ENCODE measurements at places on chromosomes 1 and 21. TPM values are rescaled to one million over a fixed set of nuclear protein-coding genes. Genes with fewer than 3 reads are reported as not detected.

Gene BSND
- not detected for total RNA-seq

GRCh38 chr1:51504806-51505525 lies 14.1 kb downstream of the EPS15 start:
- peak overlapping the region; percentile 30 for H3K27ac ChIP-seq
- H3K27me3 ChIP-seq: no peaks in the 10 kb centered on the region
- peak overlapping the region; percentile 2 for H3K4me3 ChIP-seq
- H3K36me3 ChIP-seq: peaks cover 15% of the 10 kb centered on the region
- peaks cover 70% of the 10 kb centered on the region for H3K4me1 ChIP-seq
- DNase-seq: peak; percentile 55

GRCh38 chr21:45289655-45290515 lies 2.2 kb upstream of the POFUT2 start:
- peaks cover 7% of the 10 kb centered on the region for H3K36me3 ChIP-seq
- H3K27ac ChIP-seq: no peak overlapping the region
- peak; percentile 8 for DNase-seq
- H3K27me3 ChIP-seq: peaks cover 2% of the 10 kb centered on the region

GRCh38 chr1:100535264-100535663 lies 2.7 kb upstream of the GPR88 start:
- no peak overlapping the region for H3K27ac ChIP-seq
- H3K4me3 ChIP-seq: no peak overlapping the region
- H3K36me3 ChIP-seq: no peaks in the 10 kb centered on the region
- peaks cover 45% of the 10 kb centered on the region for H3K4me1 ChIP-seq
- DNase-seq: no peak

Gene RIIAD1
- not detected for total RNA-seq

Gene RGS2
- 6.4 TPM for total RNA-seq

Gene SLC1A7
- not detected for total RNA-seq

Gene CNKSR1
- 1.5 TPM for total RNA-seq

DNA sequence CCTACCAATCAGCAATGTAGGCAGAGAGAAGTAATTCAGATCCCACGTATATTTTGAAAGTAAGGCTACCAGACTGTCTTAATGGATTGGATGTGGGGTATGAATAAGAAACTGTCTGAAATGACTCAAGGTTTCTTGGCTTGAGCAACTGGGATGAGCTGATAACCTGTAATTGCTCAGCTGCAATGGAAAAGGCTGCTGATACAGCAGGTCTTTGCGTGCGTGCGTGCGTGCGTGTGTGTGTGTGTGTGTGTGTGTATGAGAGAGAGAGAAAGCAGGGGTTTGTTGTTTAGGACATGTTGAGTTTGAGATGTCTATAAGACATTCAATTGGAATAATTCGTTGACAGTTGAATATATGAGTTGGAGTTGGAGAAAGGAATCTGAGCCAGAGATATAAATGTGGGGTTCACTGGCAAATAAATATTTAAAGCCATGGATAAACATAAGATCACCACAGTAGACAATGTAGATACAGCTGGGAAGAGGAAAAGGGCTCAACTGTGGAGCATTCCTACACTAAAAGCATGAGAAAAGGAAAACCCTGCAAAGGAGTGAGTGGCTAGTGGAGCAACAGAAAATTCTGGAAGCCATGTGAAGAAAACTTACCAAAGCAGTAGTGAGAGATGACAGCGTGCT lies 72.9 kb downstream of the UCHL5 start:
- H3K27me3 ChIP-seq: no peaks in the 10 kb centered on the region
- DNase-seq: peak; percentile 87
- H3K36me3 ChIP-seq: peaks cover 7% of the 10 kb centered on the region
- no peak overlapping the region for H3K4me3 ChIP-seq
- H3K27ac ChIP-seq: peak overlapping the region; percentile 46
